ENCODE measurements at places on chromosomes 16 and 17.

DNA sequence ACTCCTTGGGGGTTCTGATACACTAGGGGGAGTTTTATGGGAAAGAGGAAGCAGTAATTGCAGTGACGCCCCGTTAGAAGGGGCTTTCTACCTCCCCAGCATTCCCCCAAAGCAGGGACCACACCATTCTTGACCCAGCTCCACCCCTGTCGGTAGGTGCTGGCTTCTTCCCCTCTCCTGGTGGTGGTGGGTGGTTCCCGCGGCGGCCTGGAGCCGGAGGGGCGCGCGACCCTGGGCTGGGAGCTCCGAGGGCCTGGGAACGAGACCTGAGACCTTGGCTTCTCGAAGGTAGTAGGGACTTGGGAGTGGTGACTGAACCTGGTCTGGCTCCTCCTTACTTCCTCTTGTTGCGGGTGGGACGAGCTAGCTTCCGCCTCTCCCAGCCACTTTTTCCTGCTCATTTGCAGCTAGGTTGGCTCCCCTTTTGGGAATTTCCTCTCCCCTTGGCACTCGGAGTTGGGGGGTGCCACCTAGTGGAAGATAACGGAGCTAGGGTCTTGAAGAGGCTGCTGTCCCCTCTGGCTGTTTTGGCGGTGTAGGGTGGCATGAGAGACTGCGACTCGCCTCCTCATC lies 438 bp downstream of the GRN start:
- DNase-seq = peak; percentile 59

GRCh38 chr17:43994272-43995149 lies 9.9 kb upstream of the NAGS start:
- peak; percentile 69 for DNase-seq

DNA sequence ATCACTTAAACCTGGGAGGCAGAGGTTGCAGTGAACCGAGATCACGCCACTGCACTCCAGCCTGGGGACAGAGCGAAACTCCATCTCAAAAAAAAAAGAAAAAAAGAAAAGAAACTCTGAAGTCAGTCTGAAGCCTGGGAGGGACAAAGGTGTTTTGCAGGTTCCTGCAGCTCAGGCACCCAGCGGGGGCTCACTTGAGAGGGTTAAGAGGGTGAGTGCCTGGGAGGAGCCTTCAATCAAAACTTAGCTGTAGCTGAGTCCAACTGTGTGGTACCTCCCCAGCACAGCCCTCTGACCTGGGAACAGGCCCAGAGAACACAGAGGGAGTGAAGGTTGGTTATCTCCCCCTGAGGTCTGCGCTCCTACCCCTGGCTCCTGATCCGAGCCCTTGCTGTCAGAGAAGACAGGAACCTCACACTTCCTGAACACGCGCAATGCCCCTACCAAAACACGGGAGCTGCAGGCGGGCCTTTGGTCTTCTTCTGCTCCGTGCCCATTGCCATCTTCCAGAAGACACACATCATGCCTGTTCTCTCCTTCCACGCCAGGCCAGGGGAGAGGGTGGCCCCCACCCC lies 20.4 kb upstream of the ZC3H18 start:
- no peak for DNase-seq

- DNase-seq = no peak
These were observed 664.4 kb upstream of the CDH8 start for GRCh38 chr16:62700426-62701294.

DNA sequence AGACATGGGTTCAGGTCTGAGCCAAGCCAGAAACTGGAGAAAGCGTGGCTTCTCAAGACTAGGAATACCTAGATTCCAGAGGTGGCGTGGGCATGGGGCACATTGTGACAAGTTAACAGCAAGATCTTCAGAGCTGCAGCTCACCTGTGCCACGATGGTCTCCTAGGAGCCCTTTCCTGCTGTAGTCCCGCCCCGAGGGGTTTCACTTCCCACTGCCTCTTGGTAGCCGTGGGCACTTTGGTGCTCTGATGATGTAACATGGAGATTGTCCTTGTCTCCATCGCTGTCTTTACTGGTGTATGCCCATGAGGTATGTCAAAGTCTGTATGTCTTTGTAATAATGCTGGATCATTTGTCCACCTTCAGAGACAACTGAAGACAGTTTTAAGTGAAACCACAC lies 89.7 kb downstream of the WWOX start:
- no peak for DNase-seq

DNA sequence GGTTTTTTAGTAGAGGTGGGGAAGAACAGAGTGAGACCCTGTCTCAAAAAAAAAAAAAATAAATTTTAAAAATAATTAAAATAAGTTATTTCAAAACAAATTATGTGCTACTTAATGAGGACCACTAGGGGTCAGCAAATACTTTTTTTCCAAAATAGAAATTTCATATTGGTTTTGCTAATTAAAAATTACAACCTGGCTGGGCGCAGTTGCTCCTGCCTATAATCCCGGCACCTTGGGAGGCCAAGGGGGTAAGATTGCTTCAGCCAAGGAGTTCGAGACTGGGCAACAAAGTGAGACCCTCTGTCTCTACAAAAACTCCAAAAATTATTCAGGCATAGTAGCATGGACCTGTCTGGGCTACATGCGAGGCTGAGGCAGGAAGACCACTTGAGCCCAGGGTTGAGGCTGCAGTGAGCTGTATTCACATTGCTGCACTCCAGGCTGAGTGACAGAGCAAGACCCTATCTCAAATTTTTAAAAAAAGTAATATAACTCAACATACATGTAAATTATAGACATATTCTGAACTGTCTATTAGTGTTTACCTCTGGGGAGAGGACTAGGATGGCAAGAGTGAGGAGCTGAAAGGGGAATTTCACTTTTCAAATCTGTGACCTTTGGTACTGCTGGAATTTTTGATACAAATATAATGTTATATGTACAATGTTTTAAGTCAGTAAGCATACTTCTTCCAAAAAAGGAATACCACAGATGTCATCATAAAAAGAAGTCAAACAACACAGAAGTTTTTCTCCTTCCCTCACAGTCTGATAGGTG lies 8.1 kb downstream of the MEIOB start:
- peak; percentile 48 for DNase-seq

- no peak for DNase-seq
These were observed 38.0 kb upstream of the CPNE2 start for GRCh38 chr16:57054338-57054737.

DNA sequence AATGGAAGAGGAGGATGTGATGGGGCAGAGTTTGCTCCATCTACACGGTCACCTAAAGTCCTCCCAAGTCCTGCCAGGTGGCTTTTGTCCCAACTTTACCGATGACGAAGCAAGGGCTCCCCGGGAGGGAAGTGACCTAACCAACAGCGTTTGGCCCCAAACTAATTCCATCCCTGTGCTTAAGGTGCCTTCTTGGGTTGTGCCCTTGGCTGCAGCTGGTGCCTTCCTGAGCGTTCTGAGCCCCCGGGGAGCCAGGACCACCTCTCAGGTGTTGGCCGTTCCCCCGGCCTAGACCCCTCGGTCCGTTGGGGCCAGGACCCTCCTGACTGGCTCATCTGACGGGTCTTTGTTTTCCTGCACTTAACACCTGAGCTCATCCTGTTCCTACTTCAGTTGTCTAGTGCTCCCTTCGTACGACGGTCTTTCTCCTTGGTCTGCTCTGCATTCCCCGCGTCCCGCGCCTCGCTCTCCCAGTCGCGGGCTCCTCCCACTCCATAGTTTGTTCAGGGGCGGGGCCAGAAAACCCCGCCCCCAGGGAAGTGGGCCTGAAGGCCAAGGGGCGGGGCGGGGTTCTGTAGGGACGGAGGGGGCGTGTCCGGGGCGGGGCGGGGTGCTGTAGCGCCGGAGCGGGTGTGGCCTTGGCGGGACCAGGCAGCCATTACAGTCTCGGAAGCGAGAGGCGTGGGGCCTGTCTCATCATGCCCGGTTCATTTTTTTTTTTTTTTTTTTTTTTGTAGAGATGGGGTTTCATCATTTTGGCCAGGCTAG lies 822 bp upstream of the ZSCAN10 start:
- DNase-seq = peak; percentile 94

GRCh38 chr17:48244121-48244711 lies 136.7 kb downstream of the SNX11 start:
- no peak for DNase-seq

- no peak for DNase-seq
These were observed 114.1 kb downstream of the C16orf78 start for GRCh38 chr16:49487746-49488145.

GRCh38 chr17:8220783-8221662 lies 10.6 kb upstream of the AURKB start:
- peak; percentile 92 for DNase-seq

GRCh38 chr16:19170043-19170655 lies 2.1 kb downstream of the SYT17 start:
- no peak for DNase-seq

DNA sequence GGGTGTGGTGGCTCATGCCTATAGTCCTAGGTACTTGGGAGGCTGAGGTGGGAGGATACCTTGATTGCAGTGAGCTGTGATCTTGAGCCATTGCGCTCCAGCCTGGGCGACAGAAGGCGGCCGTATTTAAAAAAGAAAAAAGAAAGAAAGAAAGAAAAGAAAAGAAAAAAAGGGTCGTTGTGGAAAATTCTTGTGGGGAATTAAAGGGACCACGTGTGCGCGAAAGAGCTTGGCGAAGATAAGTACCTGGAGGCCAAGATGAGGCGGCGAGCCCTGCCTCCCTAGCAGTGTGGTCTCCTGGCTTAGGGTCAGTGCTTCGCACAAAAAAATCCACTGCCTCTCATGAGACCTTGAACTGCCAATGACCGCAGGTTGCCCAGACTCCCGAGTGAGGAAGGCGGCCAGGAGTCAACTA lies 728 bp upstream of the NMT1 start:
- no peak for DNase-seq

- peak; percentile 20 for DNase-seq
These were observed 9.6 kb downstream of the PIK3R6 start for GRCh38 chr17:8857919-8858318.

DNA sequence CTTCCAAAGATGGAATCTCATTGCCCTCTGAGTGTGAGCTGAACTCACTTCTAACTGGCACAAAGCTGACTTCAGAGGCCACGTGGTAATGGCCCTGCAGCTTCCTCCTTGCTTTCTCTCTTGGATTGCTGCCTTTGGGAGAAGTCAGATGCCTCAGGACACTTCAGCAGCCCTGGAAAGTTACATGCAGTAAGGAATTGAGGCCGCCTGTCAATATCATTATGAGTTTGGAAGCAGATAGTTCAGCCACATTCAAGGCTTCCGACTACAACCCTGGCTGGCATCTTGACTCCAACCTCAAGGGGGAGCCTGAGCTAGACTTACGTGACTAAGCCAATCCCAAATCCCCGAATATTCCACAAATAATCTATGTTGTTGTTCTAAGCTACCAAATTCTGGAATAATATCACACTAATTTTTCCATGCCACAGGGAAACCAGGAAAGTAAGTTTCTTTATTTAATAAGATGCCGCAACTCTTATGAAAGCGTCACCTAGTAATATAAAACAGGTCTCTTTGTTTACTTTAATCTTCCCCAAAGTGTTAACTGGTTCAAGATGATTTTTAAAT lies 13.6 kb downstream of the CEP20 start:
- DNase-seq = peak; percentile 7

DNA sequence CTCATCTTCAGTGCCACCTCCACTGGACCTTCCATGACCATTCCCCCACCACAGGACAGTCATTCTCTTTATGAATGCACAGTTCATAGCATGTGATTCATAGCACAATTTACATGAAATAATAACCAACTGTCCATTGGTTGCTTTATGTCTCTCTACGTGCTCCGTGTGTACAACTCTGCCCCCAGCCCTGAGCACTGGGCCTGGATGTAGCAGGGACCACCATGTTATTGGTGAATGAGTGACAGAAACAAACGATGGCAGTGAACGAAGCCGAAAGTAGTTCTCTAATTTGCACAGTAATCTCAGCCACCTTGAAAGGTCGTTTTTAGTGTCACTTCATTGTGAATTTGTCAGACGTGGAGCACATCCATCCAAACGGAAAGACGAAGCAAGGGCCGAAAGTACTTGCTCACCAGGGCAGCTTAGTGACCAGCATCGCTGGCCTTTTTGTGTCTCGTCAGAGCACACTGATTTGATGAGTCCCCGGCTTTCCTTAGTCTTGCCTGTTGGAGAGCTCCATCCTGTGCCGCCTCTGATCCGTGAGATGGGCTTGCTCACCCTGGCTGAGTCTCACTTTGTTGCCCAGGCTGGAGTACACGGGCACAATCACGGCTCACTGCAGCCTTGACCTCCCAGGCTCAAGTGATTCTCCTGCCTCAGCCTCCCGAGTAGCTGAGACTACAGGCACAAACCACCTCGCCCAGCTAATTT lies 95.3 kb downstream of the CMIP start:
- no peak for DNase-seq

- no peak for DNase-seq
These were observed 92.6 kb upstream of the CBX4 start for GRCh38 chr17:79931817-79932309.

- DNase-seq = no peak
These were observed 9.1 kb upstream of the CRYBA1 start for GRCh38 chr17:29237476-29238132.

DNA sequence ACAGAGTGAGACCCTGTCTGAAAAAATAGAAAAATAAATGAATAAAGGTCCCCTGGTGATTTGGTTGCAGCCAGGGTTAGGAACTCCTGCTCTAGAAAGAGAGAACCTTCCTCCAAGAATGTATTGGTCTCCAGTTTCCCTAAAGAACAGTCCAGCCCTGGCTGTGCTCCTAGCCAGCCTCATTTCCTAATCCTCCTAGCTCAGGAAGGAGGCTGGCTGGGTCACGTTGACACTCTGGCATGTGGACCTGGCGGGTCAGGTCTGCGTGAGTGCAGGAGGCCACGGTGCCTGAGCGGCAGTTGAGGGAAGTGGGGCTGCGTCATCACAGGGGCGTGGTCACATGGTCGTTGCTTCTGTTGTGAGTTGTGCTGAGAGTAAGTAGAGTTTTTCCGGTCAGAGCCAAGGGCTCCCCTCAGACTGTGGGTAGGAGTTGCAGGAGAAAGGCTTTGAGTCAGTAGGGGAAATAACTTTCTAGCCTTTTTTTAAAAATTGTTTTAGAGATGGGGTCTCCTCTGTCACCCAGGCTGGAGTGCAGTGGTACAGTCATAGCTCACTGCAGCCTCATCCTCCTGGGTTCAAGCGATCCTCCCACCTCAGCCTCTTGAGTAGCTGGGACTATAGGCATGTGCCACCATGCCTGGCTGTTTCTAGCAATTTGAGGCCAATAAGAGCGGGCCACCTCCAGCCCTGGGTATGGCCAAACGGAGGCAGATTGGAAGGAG lies 194.0 kb upstream of the CIBAR2 start:
- DNase-seq = peak; percentile 86

GRCh38 chr16:30901201-30902028 lies 5.0 kb downstream of the CTF1 start:
- no peak for DNase-seq
